ENCODE measurements at places on chromosomes 2 and 18. TPM values are rescaled to one million over a fixed set of nuclear protein-coding genes. Genes with fewer than 3 reads are reported as not detected.
A peak's percentile ranks its signal among the peaks of the same experiment; 100 is the strongest.

CAPN14 gene
- polyA plus RNA-seq: 0.06 TPM

GRCh38 chr2:205024822-205025518 lies 479.7 kb downstream of the PARD3B start:
- H3K4me3 ChIP-seq: no peak overlapping the region
- no peaks in the 10 kb centered on the region for H3K36me3 ChIP-seq
- peak; percentile 75 for DNase-seq
- H3K4me1 ChIP-seq: peaks cover 16% of the 10 kb centered on the region
- peak overlapping the region; percentile 55 for H3K27ac ChIP-seq

PPIG gene
- 64.4 TPM for polyA plus RNA-seq

DNA sequence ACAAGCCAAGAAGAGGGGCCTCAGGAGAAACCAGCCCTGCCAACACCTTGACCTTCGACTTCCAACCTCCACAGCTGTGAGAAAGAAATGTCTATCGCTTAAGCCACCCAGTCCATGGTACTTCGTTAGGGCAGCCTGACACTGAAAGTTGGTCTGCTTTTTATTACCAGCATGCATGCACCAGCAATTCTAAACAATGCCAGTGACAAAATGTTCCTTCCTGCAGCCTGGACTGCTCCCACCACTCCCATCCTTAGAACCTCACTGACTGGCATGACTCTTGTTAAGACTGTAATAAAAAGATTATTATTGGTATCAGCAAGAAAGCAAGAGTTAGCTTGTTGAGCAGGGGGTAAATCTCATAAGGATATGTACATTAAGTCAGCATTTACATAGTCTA lies 33.6 kb downstream of the TMEM177 start:
- no peak overlapping the region for H3K27ac ChIP-seq
- no peaks in the 10 kb centered on the region for H3K27me3 ChIP-seq
- H3K4me3 ChIP-seq: no peak overlapping the region
- no peak for DNase-seq
- H3K36me3 ChIP-seq: no peaks in the 10 kb centered on the region
- H3K4me1 ChIP-seq: no peaks in the 10 kb centered on the region

ANKRD53 gene
- polyA plus RNA-seq: 4.7 TPM

MCFD2 gene
- polyA plus RNA-seq: 144 TPM
